Lower leg skin (tissue), 4 donors: ENCODE measurements at places on chromosomes 16 and 17. TPM values are rescaled to one million over a fixed set of nuclear protein-coding genes. Genes with fewer than 3 reads are reported as not detected.

Gene ZNF469
- total RNA-seq = 0.17 TPM

Gene ARHGAP44
- total RNA-seq = 3.1 TPM

Gene C16orf89
- not detected for total RNA-seq

Gene VPS25
- 56.2 TPM for total RNA-seq

Gene CCL17
- not detected for total RNA-seq

Gene C1QTNF8
- not detected for total RNA-seq

Gene SPIRE2
- total RNA-seq = 4.1 TPM

Gene SPN
- 5.7 TPM for total RNA-seq

Gene SRL
- total RNA-seq = 0.04 TPM

Gene SPNS2
- 88.0 TPM for total RNA-seq

Gene FGF11
- total RNA-seq = 14.2 TPM

Gene BAHCC1
- 12.8 TPM for total RNA-seq

Gene ABCA8
- total RNA-seq = 14.0 TPM

Gene UTS2R
- total RNA-seq = not detected

- DNase-seq = no peak
Measured at GRCh38 chr16:2497116-2497630, 16.6 kb upstream of the ATP6V0C start.

GRCh38 chr17:42979511-42980273 lies at the start of gene PTGES3L:
Gene PTGES3L (minus strand): TSS chr17:42980080. CDS start chr17:42980053, 27 bp downstream.
- DNase-seq = no peak

DNA sequence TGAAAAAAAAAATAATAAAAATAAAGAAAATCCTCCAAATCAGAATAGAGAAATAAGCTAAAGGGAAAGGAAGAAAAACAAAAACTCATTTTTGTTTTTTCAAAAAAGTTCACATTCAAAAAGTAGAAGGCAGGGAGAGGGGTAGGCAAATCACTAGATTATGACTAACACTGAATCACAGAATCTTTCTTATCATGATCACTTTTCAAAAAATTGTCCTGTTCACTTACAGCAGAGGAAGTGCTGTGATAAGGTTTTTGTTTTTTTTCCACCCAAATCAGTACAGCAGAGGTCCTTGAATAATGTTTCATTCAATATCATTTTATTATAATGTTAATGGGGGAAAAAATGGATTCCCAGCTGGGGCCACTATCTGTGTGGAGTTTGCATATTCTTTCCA lies 106.4 kb downstream of the CA4 start:
- no peak for DNase-seq

GRCh38 chr16:13829697-13830299 lies 90.2 kb upstream of the ERCC4 start:
- DNase-seq = no peak

- DNase-seq = no peak
Measured at GRCh38 chr17:83057793-83058265, 21.6 kb upstream of the METRNL start.

- no peak for DNase-seq
Measured at GRCh38 chr16:86635926-86636325, 57.6 kb downstream of the FOXL1 start.

GRCh38 chr16:3029491-3030221 lies 5.8 kb downstream of the THOC6 start:
- DNase-seq = no peak

DNA sequence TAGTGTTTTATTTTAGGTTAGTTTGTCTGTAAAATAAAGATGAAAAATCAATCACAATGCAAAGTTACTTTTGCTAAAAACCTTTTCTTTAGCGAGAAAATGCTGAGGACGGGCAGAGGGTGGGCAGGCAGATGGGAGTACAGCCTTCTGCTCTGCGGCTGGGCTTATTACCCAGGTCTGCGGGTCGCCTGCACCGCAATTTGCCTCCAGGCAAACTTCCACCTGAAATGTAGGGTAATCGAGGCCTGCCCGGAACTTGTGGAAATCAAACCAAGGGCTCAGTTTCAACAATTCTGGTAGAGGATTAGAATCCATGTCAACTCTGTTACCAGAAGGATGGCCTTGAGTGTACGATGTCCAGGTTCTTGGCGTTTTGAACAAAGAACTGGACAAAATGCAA lies 22.3 kb upstream of the MMD start:
- DNase-seq = no peak

- DNase-seq = no peak
Measured at GRCh38 chr16:51383909-51384308, 232.8 kb upstream of the SALL1 start.

GRCh38 chr17:3260600-3260999 lies 37.6 kb downstream of the OR3A1 start:
- DNase-seq = no peak

GRCh38 chr17:6505425-6506142 lies 50.8 kb downstream of the PITPNM3 start:
- DNase-seq = no peak
